KBM-7 (cell line): ENCODE measurements at places on chromosomes 7 and 10.

DNA sequence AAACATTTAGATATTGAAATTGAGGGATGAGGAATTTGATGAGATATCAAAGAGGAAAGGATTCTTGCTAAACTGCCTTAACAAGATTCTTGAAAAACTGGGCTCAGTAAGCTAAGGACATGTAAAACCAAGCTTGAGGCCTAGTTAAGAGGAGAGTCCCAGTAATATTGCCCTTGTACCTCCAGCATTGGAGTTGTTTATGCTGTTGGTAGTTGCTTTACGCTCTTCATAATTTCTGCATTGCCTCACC, 156.1 kb upstream of the TRIM24 start:
- no peak for DNase-seq

GRCh38 chr10:86944031-86944419, 13.4 kb downstream of the MMRN2 start:
- no peak for DNase-seq

- DNase-seq = no peak
These were observed 2.0 kb upstream of the DNAJC12 start for GRCh38 chr10:67839951-67840350.

DNA sequence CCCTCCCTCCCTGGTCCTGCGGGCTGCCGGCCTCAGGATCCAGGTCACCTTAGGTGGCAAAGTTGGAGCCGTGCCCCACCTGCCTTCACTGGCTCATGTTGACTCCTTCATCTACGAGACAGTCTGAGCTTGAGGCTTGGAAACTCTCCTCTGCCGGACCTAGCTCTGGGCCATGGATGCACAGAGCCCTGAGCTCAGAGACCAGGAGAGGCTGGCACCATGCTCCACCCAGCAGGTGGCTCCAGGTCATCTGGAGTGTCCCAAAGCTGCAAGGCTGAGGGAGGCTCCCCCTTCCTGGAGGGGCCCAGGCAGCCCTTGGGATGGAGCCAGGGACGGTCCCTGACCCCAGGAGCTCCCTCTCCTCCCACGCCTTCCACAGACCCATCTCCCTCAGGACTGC, 81.3 kb downstream of the PDGFA start:
- no peak for DNase-seq
